ENCODE measurements at places on chromosomes 5 and 9.

DNA sequence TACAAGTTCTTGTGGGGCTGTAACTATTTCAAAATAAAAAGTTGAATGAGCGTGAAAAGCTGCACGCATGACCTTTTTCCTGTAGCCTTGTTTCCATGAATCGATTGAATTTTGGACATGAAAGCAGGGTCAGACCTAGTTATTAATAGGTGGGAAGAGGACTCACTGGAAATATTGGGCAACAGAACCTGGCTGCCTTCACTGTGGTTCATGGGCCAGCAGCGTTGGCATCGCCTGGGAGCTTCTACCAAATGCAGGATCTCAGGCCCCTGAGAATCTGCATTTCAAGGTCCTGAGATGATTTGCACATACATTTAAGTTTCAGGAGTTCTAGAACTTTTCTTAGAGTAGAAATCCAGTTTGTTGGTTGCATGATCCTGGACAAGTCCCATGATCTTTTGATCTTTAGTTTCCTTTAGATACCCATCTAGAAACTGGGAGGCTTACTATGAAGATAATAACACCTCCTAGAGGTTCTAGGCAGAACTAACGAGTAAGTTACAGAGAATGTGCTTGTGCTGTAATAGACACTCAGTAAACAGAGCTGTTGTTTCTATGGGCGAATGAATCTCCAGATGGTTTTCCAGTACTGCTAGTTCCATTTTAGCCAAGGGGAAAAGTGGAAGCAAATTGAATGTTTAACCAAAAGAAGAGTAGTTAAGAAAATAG, 12.4 kb downstream of the ANKRD33B start:
- DNase-seq = no peak

DNA sequence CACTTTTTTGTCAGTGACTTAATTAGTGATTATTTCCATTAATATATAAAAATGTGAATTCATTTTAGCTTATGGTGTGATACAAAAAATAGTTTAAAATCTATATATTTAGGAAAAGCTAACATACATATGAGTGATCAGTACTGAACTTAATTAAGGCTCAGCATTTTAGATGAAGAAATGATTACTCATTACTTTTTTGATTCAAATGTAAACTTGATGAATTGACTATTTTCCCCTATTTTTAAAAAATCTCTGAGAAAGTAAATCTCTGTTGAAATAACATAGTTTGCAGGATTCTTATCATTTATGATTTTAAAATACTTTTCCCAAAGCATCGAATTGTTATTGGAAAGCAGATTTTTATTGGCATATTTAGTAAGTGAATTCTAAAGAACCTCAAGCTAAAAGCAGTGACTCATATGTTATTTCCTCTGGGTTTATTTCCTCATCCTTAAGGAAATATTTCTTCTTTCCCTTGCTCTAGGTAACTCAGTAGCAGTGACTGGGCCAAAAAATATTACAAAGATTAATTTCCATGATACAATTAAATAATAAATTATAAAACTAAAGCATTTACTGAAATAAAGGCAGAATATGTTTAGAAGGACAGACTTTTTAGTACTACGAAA, 290.6 kb downstream of the FER start:
- DNase-seq = no peak

DNA sequence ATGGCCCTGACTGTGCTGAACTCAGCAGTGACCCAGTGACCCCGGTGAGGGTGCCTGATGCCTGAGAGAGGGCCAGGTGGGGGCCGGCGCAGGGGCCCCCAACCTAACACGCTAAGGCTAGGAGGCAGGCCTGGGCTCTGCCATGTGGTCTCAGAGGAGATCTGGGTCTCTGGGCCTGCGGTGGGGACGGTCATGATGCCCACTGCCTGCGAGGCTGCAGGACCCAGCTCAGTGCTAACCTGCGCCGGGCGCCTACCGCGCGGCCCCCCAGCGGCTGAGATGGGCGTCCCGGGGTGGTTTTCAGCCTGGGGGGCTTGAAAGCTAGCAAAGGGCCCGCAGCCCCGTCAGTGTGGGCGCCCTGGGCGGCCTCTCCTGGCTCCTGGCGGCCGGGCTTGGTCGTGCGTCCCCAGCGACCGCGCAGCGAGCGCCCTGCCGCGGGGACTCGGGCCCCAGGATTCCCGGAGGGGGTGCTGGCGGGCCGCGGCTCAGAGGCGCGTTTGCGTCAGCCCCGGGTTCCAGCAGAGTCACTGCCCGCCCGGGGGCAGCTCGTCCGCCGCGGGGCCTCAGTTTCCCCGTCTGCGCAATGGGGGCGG, 2.5 kb downstream of the EGFL7 start:
- DNase-seq = no peak

DNA sequence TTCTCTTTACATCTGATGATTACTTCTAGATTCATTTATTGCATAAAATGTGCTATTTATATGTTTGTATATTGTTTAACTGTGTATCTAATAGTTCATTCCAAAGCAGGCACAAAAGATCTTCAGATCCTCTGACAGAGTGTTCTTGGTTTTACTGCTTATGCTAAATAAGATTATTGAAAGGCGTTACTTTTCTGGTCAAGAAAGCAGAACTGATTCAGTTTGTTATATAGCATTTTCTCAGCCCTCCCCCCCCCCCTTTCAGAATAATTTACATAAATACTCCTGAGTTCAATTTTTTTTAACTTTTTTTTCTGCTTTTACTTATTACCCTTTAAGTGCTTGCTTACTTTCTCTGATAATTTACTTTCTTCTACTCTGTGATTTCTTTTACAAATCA, 15.4 kb downstream of the CDC42SE2 start:
- DNase-seq = no peak

DNA sequence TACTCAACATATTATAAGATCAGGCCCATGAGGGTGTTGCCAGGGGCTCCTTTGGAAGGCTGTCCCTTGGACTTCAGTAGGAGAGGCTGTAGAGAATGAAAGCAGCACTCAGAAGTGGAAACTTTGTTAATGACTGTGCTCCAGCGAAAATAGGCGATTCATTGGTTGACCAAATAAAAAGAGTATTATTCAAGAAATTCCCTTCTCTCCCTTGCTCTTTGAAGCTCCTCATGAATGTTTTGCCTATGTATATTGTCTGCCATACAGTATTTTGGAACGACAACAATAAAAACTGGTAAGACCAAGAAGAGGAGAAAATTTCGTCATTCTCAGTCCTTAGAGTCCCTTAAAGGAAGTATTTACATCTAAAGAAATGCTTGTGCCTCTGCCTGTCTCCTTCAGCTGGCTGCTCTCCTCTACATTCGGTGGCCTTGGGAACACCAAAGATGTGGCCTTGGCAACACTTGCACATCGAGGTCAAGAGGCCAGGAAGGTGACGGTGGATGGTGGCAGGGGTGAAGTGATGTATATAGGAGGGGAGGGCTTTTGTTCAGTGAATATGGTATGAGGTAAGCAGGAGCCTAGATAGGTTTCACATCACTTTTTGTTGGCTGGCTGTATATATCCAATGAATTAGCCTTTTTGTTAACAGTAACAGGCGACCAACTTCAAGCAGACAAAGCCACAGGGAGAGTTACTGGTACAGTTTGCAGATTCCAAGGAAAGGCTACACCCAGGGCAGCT, 95.0 kb upstream of the ACTBL2 start:
- DNase-seq = no peak

- no peak for DNase-seq
These were observed 214.9 kb upstream of the DMRT1 start for GRCh38 chr9:626596-626995.

- DNase-seq = no peak
These were observed 22.8 kb upstream of the TRMT10B start for GRCh38 chr9:37730839-37731238.

- DNase-seq = no peak
These were observed 93.2 kb upstream of the GAS1 start for GRCh38 chr9:87040410-87041009.

DNA sequence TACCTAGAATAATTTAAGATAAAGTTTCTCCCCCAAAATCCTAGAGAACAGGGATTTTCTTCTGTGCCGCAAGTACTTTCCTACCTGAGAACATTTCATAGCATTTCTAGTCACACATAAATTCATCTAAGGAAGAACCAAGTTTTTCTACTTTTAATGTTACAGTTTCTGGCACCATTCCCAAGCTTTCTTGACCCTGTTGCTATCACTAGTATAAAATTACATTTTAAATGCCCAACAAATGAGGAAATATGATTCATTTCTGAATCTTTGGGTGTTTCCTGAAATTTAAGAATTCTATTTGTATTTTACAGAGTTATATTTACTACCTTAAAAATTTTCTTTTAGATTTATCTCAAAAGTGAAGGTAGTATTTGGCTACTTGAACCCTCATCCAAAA, 137.8 kb downstream of the LPAR1 start:
- no peak for DNase-seq

GRCh38 chr9:133584167-133584558, 25.0 kb downstream of the FAM163B start:
- DNase-seq = no peak

DNA sequence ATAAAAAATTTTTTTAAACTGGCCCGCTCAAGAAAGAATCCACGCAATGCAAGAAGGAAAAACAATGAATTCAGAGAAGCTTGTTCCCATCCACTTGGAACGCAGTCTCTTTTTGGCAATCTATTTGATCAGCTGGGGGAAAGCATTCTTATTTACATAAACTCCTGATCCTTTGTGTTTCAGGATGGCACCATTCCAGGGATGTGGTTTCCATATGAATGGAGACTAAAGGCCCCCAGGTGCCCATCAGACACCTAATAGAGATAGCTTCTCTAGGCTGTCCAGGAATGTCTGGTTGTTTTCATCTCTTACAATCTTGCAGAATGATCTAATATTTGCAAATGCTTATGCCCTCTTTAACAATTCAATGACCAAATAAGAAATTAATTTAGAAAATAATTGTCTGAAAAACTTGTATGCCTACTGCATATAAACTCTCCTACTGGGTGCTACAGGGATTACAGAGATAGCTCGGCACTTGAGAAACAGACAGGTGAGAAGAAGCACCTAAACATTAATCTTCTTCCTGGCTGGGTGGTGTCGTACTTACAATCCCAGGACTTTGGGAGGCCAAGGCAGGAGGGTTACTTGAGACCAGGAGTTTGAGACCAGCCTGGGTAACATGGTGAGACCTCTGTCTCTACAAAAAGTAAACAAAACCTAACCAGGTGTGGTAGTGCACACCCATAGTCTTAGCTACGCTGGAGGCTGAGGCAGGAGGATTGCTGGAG, 3.0 kb upstream of the RASGRF2 start:
- DNase-seq = no peak

- no peak for DNase-seq
These were observed 159.9 kb downstream of the GOLPH3 start for GRCh38 chr5:32014096-32014745.

DNA sequence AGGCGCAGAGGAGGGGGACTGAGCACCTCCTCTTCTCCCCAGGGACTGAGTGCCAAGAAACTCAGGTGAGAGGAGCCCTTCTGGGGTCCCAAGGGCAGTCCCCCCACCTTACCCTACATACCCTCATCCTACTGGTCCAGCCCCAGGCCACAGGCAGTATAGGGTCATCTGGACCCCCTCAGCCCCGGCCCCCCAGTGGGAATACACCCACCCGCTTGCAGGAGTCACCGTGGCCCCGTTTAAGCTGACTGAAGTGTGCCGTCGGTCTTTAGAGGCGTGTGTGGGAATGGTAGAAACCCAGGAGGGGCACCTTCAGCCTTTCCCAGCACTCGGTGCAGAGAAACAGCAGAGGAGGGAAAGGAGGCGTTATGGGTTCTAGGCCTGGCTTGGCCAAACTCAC, 30.8 kb downstream of the COL15A1 start:
- no peak for DNase-seq

DNA sequence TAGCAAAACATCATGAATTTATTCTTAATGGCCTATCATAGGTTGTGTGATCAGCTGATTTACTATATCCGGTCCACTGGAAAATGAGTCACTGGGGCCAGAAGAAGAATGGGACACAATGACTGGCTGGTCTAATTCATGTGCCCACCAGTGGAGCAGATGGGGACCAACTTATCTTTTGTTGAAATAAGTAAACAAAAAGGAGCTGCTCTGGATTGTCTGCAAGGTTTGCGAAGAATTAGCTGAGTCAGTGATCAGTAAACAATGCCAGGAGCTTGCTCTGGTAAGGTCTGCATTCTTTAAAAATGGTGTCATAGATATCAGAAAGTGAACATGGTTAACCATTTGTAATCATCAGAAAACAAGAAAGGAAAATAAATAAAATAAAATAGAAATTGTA, 128.0 kb downstream of the RASEF start:
- DNase-seq = peak; percentile 82

- no peak for DNase-seq
These were observed 82.6 kb downstream of the PBX3 start for GRCh38 chr9:125829743-125830142.

GRCh38 chr5:134420343-134420742, 8.7 kb upstream of the CDKN2AIPNL start:
- DNase-seq = no peak

DNA sequence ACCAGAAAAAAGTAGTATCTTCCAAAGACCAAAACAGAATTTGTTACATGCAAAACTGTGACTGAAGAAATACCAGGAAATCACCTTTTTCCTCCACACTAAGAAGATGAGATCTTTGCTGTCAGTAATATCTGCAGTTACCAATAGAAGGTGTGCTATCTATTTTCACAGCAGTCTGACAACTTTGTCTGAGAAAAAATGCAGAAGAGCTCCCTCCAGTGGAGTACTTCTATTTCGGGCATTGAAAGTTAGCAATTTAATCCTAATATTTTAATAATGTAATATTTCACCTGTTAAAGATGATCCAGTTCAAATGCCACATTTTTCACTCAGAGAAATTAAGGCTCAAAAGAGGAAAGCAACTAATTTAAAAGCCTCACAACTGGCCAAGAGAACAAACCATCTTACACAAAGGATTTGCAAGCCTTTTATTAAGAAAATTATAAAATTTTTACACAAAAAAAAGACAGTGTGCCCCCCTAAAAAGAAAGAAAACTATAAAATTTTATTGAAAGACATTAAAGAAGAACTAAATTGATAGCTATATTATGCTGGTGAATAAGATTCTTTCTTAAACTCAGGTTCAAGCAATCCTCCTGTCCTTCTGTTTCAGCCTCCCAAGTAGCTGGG, 50.6 kb downstream of the DEPDC1B start:
- DNase-seq = peak; percentile 12

- no peak for DNase-seq
These were observed 612 bp upstream of the BBLN start for GRCh38 chr9:128159522-128159783.

DNA sequence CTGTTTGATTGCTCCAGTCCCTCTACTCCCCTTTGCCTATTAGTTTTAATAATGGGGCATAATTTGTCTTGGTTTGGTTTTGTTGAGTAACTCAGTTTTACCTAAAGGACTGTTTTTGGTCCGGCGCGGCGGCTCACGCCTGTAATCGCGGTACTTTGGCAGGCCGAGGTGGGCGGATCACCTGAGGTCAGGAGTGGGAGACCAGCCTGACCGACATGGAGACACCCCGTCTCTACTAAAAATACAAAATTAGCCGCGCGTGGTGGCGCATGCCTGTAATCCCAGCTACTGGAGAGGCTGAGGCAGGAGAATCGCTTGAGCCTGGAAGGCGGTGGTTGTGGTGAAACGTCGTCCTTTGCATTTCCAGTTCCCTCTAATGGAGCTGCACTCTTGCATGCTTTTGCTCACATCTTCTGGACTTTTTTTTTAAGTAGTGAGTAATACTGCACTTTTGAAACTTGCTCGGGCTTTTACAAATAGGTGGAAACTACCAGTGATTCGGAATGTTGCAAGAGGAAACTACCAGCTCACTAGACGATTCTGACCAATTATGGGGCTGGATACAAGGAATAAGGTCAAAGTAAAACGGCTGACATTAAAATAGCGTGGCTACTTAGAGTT, 721 bp upstream of the MAML1 start:
- peak; percentile 48 for DNase-seq

Data from kidney epithelial cell (primary cell).